Neuronal stem cell (in vitro differentiated cells): ENCODE measurements at places on chromosomes 6 and 20.
A peak's percentile ranks its signal among the peaks of the same experiment; 100 is the strongest.

DNA sequence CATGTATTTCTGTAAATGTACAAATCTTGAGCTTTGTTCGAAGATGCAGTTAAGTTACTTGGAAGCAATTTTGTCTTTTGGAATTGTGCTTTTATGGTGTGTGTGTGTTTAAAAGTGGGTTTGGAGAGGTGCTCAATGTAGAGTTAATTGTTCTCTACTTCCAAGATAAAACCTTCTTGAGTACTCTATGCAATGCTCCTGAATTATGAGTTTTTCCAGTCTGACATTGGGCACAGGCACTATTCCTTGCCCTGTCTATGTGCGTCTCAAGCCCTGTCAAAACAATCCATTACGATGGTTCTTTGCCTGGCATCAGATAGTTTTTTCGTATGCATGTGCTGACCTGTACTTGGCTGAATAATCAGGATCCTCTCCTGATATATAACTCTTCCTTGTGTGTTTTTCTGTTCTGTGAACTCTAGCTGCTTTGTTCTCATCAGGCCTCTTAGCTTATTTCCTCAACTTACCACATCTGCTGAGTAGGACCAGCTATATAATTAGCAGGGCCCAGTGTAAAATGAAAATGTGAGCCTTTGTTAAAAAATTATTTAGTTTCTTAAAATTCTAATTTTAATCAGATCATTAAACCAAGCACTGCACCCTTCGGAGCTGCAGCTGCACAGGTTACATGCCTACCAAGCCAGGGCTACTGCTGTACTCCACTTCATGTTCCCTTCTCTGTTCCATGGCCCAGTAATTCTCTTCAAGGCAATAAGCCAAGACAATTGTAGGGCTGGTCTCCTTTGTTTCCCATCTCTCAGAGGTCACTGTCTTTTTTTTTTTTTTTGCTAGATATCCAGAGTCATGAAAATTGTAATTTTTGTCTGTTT lies 160.1 kb downstream of the ZFAND3 start:
- H3K27ac ChIP-seq, result no peak overlapping the region
- no peak overlapping the region for H3K4me3 ChIP-seq
- no peaks in the 10 kb centered on the region for H3K27me3 ChIP-seq

- no peak for DNase-seq
- peaks cover 5% of the 10 kb centered on the region for H3K4me1 ChIP-seq
- no peak overlapping the region for H3K4me3 ChIP-seq
- no peaks in the 10 kb centered on the region for H3K27me3 ChIP-seq
- H3K36me3 ChIP-seq, result peaks cover 28% of the 10 kb centered on the region
- no peak overlapping the region for H3K27ac ChIP-seq
Measured at GRCh38 chr6:150251566-150252186, 108.8 kb downstream of the PPP1R14C start.

GRCh38 chr6:159640722-159641482 lies 52.1 kb downstream of the SOD2 start:
- no peak for DNase-seq
- no peak overlapping the region for H3K27ac ChIP-seq
- no peak overlapping the region for H3K4me3 ChIP-seq
- H3K27me3 ChIP-seq, result no peaks in the 10 kb centered on the region
- no peaks in the 10 kb centered on the region for H3K36me3 ChIP-seq

- H3K4me1 ChIP-seq, result peaks cover 4% of the 10 kb centered on the region
- H3K36me3 ChIP-seq, result peaks cover 94% of the 10 kb centered on the region
- no peak for DNase-seq
- H3K27me3 ChIP-seq, result no peaks in the 10 kb centered on the region
- H3K27ac ChIP-seq, result no peak overlapping the region
Measured at GRCh38 chr6:158778005-158778527, 41.1 kb downstream of the EZR start.

DNA sequence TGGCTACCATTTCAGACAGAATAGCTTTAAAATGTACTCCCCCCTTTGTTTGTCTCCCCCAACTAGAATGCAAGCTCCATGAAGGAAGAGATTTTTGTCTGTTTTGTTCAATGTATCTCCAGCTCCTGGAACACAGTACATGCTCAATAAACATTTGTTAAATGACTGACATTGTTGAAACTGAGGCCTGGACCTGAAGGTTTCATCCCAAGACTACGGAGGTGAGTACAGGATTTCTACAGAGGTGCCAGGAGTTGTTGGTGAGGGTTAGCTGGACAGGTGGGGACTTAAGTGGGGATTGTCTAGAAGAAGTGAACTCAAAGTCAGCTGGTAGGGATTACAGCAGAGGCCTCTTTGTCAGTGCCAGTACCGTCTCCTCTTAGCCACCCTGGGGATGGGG lies 19.4 kb downstream of the VEGFA start:
- no peak for DNase-seq
- H3K4me1 ChIP-seq, result no peaks in the 10 kb centered on the region

- no peaks in the 10 kb centered on the region for H3K27me3 ChIP-seq
- H3K27ac ChIP-seq, result no peak overlapping the region
- H3K4me1 ChIP-seq, result peaks cover 3% of the 10 kb centered on the region
- no peak overlapping the region for H3K4me3 ChIP-seq
- no peak for DNase-seq
Measured at GRCh38 chr6:23213651-23214050, 644.3 kb downstream of the HDGFL1 start.

- H3K4me1 ChIP-seq, result no peaks in the 10 kb centered on the region
- DNase-seq, result no peak
- no peak overlapping the region for H3K27ac ChIP-seq
- H3K4me3 ChIP-seq, result no peak overlapping the region
Measured at GRCh38 chr20:3757268-3757667, 10.3 kb downstream of the ADISSP start.

DNA sequence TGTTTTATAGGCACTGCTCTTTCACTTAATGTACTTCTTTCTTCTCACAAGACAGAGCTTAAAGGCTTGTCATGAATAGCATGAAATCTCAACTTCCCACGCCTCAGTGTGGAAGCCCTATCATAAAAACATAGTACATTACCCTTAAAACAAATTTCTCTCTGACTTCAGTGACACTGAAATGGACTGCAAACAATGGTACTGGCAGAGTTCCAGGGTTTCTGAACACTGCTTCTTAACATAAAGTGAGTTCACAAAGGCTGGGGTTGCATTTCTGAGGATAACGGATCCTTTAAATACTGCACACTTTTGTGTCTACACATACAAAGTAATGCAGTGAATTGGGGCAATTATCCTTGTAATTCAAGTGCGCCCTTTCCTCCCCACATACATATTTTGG lies 32.3 kb upstream of the PLEKHG1 start:
- no peak overlapping the region for H3K27ac ChIP-seq
- no peaks in the 10 kb centered on the region for H3K36me3 ChIP-seq
- H3K27me3 ChIP-seq, result peaks cover 7% of the 10 kb centered on the region
- H3K4me3 ChIP-seq, result no peak overlapping the region

GRCh38 chr6:169428532-169428931 lies 174.9 kb upstream of the THBS2 start:
- H3K36me3 ChIP-seq, result peaks cover 2% of the 10 kb centered on the region
- peaks cover 18% of the 10 kb centered on the region for H3K4me1 ChIP-seq
- peak; percentile 40 for DNase-seq
- H3K4me3 ChIP-seq, result no peak overlapping the region

GRCh38 chr20:21521596-21522480 lies 8.0 kb upstream of the NKX2-2 start:
- peaks cover 98% of the 10 kb centered on the region for H3K27me3 ChIP-seq
- H3K4me1 ChIP-seq, result no peaks in the 10 kb centered on the region
- DNase-seq, result no peak

DNA sequence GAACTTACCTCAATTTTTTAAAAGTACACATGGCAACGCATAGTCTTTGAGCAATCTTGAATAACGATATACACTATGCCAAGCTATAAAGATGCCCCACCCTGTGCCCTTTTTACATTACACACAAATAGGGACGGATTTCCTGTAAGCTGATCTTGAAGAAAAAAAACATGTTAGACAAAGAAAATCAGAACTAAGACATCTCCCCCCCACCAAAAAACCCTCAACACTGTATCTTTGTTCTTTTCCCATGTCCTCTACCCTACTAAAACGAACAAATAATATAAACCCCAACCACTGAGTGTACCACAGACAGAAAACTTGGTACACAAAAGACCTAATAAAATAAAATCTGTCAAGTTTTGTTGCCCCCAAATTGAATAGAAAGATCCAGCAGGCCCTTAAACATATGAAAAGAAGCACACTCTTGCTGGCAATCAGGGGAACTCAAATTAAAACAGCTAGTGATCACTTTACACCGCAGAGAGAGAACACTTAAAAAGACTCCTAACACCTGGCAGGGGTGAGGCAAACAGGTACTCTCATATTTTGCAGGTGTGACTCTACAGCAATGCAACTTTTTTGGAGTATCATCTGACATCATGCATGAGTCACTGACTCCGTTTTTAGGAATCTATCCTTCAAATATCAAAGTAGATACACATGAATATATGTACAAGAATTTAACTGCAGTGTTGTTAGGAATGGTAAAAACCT lies 29.6 kb downstream of the BACH2 start:
- H3K27ac ChIP-seq, result no peak overlapping the region
- no peak overlapping the region for H3K4me3 ChIP-seq
- DNase-seq, result no peak
- H3K36me3 ChIP-seq, result no peaks in the 10 kb centered on the region

GRCh38 chr6:113809826-113810225 lies 47.3 kb upstream of the MARCKS start:
- H3K4me1 ChIP-seq, result no peaks in the 10 kb centered on the region
- no peak overlapping the region for H3K27ac ChIP-seq
- no peaks in the 10 kb centered on the region for H3K27me3 ChIP-seq

GRCh38 chr6:169165561-169166300 lies 87.9 kb downstream of the THBS2 start:
- H3K4me3 ChIP-seq, result no peak overlapping the region
- H3K36me3 ChIP-seq, result no peaks in the 10 kb centered on the region
- H3K27ac ChIP-seq, result no peak overlapping the region
- DNase-seq, result no peak

DNA sequence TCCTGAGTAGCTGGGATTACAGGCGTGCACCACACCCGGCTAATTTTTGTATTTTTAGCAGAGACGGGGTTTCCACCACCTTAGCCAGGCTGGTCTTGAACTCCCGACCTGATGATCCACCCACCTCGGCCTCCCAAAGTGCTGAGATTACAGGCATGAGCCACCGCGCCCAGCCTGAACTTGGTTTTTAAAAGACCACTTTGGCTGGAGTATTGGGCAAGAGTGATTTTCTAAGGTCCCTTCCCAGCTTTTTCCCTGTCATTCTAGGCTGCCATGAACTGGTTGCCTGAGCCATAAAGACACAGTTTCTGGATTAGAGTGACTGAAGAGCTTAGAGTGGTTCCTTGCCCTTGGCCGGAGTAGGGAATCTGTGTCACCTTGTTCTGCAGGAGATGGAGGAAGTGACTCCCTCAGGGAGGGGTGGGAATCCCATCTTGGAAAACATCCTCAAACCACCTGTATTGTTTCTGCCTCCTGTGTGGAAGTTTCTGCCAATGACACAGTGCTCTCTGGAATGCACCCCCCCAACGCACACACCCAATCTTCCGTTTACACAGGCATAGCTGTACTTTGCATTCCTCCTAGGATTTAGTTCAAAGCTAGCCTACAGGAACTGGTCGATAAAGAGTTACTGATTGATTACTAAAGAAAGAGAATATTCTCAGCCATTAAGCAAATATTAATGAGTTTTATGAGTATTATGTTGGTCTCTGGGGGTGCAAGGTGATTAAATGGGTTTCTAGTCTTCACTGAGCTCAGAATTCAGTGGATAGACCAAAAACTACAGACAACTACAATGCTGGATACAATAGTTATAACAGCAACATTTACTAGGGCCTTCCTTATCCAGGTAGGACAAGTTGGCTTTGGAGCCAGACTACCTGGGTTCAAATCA lies 18.2 kb downstream of the BCL2L1 start:
- DNase-seq, result no peak
- H3K27ac ChIP-seq, result peak overlapping the region; percentile 34
- H3K27me3 ChIP-seq, result no peaks in the 10 kb centered on the region
- peaks cover 5% of the 10 kb centered on the region for H3K36me3 ChIP-seq

GRCh38 chr6:78611102-78611620 lies 256.2 kb upstream of the IRAK1BP1 start:
- peaks cover 2% of the 10 kb centered on the region for H3K4me1 ChIP-seq
- no peak overlapping the region for H3K4me3 ChIP-seq
- H3K27ac ChIP-seq, result no peak overlapping the region
- H3K36me3 ChIP-seq, result no peaks in the 10 kb centered on the region
- no peak for DNase-seq

GRCh38 chr6:15893556-15894253 lies 230.9 kb upstream of the DTNBP1 start:
- no peak overlapping the region for H3K27ac ChIP-seq
- H3K4me3 ChIP-seq, result no peak overlapping the region
- no peaks in the 10 kb centered on the region for H3K4me1 ChIP-seq
- DNase-seq, result no peak

- no peak overlapping the region for H3K27ac ChIP-seq
- H3K27me3 ChIP-seq, result no peaks in the 10 kb centered on the region
- peaks cover 7% of the 10 kb centered on the region for H3K36me3 ChIP-seq
- no peak for DNase-seq
Measured at GRCh38 chr6:70538376-70538775, 28.4 kb upstream of the SDHAF4 start.

DNA sequence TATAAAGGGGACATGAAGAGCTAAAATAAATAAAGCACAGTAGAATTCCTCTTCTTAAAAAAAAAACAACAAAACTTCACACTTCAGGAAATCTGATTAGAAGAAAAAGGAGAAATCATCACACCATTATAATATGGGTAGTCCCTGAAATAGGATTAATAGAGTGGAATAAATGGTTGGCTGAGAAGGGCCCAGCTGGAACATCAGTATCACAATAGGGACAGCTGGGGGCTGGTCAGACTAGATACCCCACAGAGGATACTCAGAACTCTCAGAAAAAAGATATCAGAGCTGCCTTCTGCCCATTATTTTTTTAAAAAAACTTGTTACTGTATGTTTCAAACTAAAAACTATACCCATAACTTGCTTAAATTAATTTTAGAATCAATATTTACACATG lies 75.2 kb downstream of the DST start:
- no peak for DNase-seq
- peaks cover 4% of the 10 kb centered on the region for H3K36me3 ChIP-seq
- no peak overlapping the region for H3K4me3 ChIP-seq
- H3K4me1 ChIP-seq, result peaks cover 3% of the 10 kb centered on the region
- H3K27ac ChIP-seq, result no peak overlapping the region
- H3K27me3 ChIP-seq, result no peaks in the 10 kb centered on the region

DNA sequence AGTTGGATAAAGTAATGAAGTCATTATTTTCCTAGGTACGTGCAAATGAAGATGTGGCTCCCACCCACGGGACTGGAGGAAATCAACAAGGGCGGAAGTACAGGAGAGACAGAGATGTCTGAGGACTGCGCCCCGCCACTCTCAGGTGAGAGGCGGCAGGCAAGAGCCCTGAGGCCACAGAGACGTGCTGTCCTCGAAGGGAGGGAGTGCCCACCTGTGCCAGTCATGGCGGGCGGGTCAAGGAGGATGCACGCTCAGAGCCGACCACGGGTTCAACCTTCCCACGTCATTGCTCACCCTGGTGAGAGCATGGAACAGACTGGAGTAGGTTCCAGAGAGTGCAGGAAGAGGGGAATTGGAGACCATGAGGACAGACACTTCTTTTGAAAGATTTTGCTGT lies 12.7 kb downstream of the CST8 start:
- H3K4me3 ChIP-seq, result no peak overlapping the region
- H3K36me3 ChIP-seq, result no peaks in the 10 kb centered on the region
- H3K27ac ChIP-seq, result no peak overlapping the region

- H3K36me3 ChIP-seq, result no peaks in the 10 kb centered on the region
- no peak for DNase-seq
- peaks cover 3% of the 10 kb centered on the region for H3K27me3 ChIP-seq
- no peak overlapping the region for H3K4me3 ChIP-seq
- no peak overlapping the region for H3K27ac ChIP-seq
Measured at GRCh38 chr20:23456409-23456808, 3.7 kb upstream of the CST11 start.
